ENCODE measurements at places on chromosomes 5 and 9. TPM values are rescaled to one million over a fixed set of nuclear protein-coding genes. Genes with fewer than 3 reads are reported as not detected.

- no peaks in the 10 kb centered on the region for H3K27me3 ChIP-seq
- peaks cover 14% of the 10 kb centered on the region for H3K4me1 ChIP-seq
- H3K27ac ChIP-seq, result peak overlapping the region; percentile 10
Observed at GRCh38 chr5:178547753-178548415, 42.3 kb downstream of the COL23A1 start.

GRCh38 chr9:8071445-8071798 lies 271.8 kb upstream of the DMAC1 start:
- H3K36me3 ChIP-seq, result no peaks in the 10 kb centered on the region
- no peak for DNase-seq
- H3K4me3 ChIP-seq, result no peak overlapping the region
- H3K27ac ChIP-seq, result no peak overlapping the region

DNA sequence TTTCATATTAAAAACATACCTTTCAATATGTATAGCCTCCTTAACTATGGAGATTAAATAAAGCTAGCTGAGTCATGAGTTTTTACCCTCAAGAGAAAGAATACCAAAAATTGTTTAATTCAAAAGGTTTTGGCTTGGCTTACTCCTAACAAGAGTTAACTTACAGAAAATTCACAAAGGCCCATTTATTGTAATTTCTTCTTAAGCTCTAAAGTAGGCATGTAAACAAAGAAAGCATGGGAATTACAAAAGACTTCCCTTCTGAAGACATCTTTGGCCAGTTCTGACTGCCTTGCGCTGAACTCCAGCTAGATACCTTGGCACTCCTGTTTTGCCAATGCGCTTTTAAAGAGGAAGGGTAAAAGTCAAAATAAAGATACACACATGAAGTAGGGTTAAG lies 28.2 kb downstream of the PUM3 start:
- H3K4me1 ChIP-seq, result peaks cover 24% of the 10 kb centered on the region
- peak overlapping the region; percentile 77 for H3K27ac ChIP-seq
- DNase-seq, result no peak
- no peaks in the 10 kb centered on the region for H3K36me3 ChIP-seq
- H3K27me3 ChIP-seq, result no peaks in the 10 kb centered on the region

DNA sequence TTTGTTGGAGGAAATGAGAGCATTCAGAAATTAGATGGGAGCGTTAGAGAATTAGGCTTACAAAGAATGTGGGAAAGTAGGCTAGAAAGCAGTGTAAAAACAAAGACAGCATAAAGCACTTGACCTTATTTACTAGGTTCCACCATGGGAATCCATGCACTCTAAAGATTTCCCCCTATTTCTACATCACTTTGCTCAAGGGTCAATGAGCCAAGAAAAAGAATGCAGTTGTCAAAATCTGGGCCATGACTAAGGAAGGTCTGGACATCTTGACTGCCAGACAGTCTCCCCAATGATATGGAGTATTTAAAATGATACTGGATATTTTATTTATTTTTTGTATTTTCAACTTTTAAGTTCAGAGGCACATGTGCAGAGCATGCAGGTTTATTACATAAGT lies 3.4 kb downstream of the TLR4 start:
- no peak overlapping the region for H3K27ac ChIP-seq
- no peaks in the 10 kb centered on the region for H3K27me3 ChIP-seq
- peaks cover 41% of the 10 kb centered on the region for H3K4me1 ChIP-seq
- no peak for DNase-seq

DNA sequence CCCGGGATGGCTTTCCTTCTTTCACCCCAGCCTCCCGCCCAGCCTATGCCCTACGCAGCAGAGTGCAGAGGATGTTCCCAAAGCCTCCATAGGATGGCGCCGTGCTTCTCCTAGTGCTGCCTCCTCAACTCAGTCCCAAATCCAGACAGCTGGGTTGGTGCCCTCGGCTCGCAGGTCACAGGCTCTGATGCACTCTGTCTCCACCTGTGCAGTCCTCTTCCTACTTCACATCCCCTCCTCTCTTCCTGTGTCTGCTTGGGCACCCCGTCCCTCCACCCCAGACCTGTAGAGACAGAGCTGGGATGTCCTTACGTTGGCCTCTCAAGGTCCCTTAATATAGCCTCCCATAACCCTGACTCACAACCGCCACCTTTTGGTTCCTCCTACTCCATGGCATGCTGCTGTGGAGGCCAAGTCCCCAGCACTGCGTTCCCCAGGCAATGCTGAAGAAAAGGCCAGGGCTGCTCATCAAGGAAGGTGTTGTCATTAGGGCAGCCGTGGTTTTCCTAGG lies 314.4 kb downstream of the GADD45G start:
- H3K4me3 ChIP-seq, result no peak overlapping the region
- H3K27ac ChIP-seq, result no peak overlapping the region
- H3K4me1 ChIP-seq, result no peaks in the 10 kb centered on the region
- H3K27me3 ChIP-seq, result no peaks in the 10 kb centered on the region

SETX gene
- total RNA-seq, result 28.8 TPM

ACSL6 gene
- 2.4 TPM for total RNA-seq

NRG2 gene
- 4.2 TPM for total RNA-seq

IGFBPL1 gene
- total RNA-seq, result not detected

C5 gene
- 1.1 TPM for total RNA-seq

LOX gene
- total RNA-seq, result 4.8 TPM

All from heart right ventricle (tissue), 16 donors.